ENCODE measurements at places on chromosomes 6 and 20.

GRCh38 chr20:25408890-25409289, 1.4 kb downstream of the GINS1 start:
- DNase-seq: no peak

DNA sequence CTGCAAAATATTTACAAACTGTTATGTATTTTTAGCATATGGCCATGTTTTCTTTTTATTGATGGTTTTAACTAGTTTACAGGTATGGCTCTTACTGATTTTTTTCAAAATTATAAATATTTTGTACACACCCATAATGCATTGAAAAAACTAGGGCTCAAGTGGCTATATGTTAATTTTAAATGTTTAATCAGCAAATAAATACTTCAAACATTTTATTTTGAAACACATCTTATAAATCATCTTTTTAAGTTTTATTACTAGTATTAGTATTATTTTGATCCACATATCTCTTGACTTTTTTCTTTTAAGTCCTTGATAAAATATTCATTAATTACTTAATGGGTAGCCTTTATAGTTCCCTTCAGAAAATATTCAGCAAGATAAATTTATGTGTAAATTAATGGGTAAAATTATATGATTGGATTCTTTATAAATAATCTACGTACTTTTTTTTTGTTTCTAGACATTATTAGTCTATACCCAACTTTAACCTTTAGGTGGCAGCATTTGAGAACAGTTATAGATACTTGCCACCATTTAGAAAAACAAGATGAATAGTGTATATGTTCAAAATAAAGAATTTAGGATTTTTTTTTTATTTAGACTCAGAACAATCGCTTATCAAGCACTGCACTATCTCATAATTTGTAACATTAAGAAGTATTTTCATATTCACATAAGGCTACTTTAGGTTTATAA, 241.9 kb downstream of the ADGRB3 start:
- no peak for DNase-seq

GRCh38 chr6:127279815-127280214, 13.2 kb downstream of the RNF146 start:
- DNase-seq: no peak

- DNase-seq: peak; percentile 55
Observed at GRCh38 chr6:27894839-27895762, 17.1 kb downstream of the OR2B2 start.

DNA sequence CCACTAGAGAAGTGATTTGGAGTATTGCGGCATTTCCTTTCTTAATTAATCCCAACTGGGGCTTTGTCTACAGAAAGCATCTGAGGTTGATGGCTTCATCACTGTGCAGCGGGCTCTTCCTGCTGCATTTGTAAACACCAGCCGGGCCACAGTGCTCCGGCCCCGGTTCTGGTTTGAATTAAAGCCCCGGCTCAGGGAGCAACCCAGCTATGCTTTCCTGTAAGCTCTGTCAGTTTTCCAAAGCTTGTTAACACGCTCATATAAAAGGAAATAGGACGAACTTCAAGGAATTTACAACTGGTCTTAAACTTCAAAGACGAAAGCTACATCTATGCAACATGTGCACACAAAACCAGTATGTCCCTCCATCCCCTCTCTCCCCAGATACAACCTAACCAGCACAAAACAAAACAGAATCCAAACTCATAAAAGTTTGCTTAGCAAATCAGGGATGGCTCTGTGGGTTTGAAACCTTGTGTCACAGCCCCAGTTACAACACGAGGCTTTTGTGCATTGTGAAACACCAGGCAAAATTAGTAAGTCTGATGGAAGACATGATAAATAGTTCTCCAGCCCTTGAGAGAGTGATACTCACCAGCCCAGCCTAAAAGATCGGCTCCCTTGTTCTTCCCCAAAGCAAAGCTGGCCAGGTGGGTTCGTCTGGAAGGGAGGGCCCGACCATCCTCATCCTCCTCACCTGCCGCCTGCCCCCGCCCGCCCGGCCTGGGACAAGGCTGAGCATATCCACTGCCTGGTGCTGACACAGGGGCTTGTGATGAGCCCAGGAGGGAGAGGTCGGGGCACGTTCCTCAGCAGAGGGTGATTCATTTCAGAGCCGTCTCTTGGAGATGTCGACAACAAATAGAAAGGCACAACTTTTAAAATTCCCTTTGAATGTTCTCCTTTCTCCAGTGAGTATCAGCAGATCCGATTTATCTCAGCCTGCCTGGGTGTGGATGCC, 197.9 kb downstream of the TFAP2C start:
- no peak for DNase-seq

DNA sequence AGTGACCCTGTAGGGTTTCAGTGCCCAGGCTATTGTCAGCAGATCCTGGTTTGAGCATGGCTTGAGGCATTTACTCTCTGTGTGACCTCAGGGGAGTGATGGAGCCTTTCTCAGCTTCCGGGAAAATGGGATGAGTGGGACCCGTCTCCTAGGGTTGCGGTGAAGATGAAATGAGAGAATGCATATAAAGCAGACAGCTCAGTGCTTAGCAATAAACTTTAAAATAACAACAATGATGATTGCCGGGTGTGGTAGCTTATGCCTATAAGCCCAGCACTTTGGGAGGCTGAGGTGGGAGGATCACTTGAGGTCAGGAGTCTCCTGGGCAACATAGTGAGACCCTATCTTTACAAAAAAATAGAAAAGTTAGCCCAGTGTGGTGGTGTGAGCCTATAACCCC, 106.0 kb upstream of the MTHFD1L start:
- DNase-seq: no peak

GRCh38 chr6:91449539-91449938, 862.7 kb upstream of the MAP3K7 start:
- DNase-seq: no peak

GRCh38 chr20:4681401-4681800, 40.3 kb upstream of the PRND start:
- no peak for DNase-seq

DNA sequence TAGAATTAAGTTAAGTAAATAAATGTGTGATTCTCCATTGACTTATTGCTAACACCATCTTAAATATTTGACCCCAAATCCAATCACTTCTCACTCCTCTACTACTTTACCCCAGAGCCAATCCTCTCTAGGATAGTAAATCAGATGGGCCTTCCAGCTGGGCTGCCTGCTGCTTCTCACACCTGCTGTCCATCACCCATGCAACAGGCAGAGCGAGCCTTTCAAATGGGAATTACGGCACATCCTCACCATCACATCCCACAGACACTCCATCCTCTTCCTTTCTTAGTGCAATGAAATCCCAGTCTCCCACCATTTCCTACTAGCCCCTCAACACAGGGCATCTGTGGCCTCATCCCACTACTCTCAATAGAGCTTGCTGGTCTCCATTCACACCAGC, 34.0 kb downstream of the HLA-F start:
- no peak for DNase-seq

- no peak for DNase-seq
Observed at GRCh38 chr6:169171951-169172350, 81.7 kb downstream of the THBS2 start.

DNA sequence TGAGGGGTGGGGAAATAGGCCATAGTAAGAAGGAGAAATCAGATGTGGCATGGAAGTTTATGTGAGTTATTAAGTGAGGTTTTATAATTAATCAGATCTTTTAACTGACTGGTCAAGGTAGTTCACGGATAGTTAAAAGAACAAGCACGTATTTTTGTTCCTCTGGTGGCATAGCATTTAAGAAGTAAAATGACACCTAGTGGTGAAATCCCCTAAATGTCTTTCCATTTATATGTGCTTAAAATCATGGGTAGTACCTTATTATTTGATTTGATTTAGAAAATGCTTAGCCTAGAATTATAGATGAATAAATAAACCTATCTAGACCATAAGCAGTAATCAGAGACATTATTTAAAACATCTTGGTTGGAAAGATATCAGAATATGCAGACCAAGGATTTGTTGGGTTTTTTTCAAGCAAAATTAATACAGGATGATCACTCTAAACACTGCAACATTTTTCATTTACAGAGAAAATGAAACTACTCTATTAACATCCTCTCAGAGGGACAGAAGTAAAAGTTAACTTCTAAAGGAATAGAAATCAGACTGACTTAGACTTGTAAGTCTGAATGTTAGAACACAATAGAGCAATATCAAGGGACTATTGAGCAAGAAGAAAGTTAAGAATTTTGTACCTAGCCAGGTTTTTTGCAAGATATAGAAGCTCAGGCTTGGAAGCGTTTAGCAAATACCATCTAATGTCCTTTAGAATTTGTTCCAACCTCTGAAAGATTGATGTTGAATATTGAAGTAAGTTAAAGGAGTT, 81.1 kb downstream of the STXBP5 start:
- DNase-seq: no peak

DNA sequence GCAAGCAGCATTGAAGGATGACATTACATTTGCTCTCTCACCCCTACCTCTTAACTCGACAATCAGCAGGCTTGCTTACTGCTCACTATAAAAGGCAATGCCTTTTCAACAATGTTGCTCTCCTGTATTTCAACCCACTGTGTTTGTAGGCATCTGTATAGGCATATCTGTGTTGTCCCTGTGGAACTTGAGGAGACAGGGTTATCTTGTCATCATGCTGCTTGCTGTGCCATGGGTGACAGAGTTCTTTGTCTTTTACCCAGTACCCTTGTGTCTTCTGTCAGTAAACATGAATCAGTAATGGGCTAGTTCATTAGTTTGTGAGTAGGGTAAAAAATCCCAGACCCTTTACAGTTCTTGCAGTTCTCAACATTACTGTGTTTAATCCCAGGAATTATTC, 25.2 kb downstream of the PHF3 start:
- no peak for DNase-seq

DNA sequence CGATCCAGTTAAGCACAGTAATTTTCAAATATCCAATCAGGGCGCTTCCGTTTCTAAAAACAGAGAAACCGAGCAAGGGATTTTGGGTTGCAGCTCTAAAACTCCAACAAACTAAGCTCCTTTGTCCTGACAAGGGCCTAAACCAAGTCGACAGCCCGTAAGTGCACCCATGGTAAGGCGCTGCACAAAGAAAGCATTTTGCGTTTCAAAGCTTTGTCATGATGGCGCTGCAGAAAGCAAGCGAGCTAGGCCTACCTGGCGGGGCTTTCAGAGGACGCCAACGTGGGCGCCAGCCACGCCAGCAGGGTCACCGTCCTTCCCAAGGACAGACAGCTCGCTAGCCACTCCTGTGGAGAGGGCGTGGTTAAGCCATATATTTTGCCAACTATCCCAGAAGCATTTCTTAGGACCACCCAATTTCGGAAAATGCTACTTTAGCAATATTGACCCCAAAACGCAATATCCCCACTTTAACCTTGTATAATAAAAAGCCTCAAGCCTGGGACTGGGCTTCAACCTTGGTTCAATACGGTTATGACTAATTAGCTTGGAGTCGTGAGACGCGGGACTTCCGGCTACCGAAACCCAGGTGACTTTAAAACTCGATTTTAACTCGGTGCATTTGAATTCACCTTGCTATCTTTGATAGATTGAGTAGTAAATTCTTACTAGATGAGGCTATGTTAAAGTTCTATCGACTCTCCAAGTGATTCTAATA, 53.8 kb downstream of the TRIM38 start:
- DNase-seq: no peak

DNA sequence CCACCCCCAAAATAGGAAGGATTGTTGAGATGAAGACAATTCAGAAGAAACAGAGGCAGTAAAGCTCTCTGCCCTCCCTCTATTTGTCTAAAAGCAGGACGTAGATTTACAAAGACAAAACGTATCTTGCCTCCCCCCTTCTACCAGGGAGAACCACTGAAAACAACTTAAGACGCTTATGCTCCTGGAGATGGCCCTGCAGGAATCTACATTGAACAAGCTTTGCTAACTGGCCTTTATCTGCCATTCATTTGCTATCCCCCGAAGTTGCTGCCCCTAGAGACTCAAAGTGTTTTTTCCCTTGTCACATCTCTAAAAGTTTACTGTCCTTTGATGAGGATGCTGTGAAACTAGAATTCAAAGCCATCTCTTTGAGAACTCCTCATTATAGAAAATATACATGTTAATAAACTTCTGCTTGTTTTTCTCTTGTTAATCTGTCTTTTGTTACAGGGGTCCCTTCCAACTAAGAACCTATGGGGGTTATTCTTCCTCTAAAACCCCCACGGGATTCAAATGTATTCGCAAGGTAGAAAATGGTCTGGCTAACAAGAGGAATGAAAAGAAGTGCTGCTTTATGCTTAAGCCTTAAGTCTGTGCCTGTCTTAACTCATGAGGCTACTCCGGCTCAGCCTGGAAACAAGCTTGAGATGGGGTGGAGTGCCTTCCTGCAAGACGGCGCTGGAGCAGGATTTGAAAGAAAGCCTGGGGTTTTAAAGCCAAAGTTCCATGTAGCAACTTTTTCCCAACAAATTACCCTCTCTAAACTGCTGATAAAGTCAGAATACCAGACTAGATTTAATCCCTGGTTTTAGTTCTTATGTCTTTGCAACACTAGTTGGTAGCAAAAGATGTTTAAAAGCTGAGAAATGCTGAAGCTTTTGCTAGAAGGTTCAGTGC, 88.0 kb downstream of the CLIC5 start:
- DNase-seq: no peak

DNA sequence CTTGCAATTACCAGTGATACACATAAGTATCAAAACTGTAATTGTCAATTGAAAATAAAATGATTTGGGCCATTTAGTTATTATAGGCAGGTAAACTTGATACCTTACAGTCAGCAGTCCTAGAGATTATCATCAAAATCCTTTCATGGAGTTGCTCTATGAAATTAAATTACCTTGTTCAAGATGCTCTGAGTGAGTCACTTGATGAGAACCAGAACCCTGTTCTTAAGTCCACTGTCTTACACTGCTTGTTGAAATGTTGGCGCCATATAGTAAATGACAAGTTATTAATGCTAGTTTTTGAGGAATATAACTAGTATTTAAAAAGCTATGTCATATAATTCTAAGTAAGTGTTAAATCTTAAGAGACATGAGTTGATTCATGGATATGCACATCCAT, 37.2 kb upstream of the BAG2 start:
- DNase-seq: no peak

DNA sequence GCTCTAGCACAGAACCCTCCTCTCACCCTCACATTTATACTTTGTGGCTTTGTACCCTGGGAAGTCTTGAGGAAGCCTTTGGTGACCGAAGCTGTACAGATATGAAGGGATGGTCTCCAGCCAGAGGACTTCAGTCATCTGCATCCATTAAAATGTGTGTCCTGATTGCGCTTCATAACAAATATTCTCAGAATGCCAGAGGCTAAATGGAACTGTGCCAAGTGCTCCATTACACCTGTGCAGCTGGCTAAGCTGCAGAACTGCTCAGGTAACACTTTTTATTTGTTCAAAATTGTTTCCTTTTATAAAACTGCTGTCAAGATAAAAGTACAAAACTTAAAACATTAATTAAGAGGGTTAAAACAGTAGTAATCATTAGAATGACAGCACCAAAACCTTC, 22.3 kb downstream of the TPBG start:
- DNase-seq: peak; percentile 53
